ENCODE measurements at places on chromosomes 6 and 20.

- no peak for DNase-seq
Observed at GRCh38 chr6:148457137-148457842, 114.7 kb downstream of the SASH1 start.

- DNase-seq: no peak
Observed at GRCh38 chr6:111971181-111971841, 82.6 kb upstream of the CCN6 start.

GRCh38 chr20:44268802-44269201 is 21.7 kb downstream of the GDAP1L1 start:
- DNase-seq: no peak

- no peak for DNase-seq
Observed at GRCh38 chr20:52755744-52756143, 216.4 kb upstream of the TSHZ2 start.

GRCh38 chr20:25461786-25462545 is 54.5 kb downstream of the GINS1 start:
- no peak for DNase-seq

DNA sequence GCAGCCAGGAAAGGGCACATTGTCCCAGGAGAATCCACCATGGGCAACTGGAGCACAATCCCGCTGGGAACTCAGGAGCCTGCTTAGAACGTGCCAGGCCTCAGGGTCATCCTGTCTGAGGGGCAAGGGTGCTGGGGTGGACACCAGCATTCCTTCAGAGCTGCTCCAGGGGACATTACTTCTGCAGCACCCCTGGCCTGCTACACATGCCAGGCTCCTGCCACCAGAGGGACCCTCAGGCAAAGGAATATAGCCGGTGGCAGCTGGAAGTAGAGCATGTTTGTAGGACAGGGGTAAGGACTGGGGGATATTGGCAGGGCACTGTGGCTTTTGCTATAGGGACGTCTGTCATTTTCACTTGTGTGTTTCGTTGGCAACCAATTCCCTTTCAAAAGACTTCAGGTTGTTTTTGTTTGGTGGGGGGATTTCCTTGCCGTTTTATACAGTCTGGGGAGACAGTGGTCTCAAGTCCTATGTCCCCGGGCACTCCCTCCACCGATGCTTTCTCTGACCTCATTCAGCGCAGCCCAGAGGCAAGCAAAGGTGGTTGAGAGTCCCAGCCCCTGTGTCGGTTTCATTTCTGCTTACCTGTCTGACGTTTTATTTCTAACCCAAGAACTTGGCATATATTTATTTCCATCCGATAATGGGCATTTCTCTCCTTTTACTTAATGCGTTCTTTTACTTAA is 130.8 kb downstream of the JPH2 start:
- peak; percentile 55 for DNase-seq

GRCh38 chr20:38831049-38831691 is 25.7 kb downstream of the PPP1R16B start:
- no peak for DNase-seq

- DNase-seq: peak; percentile 82
Observed at GRCh38 chr20:35699127-35699956, at the start of the genes NFS1 and ROMO1. Gene NFS1 (minus strand): TSS chr20:35699352. CDS start chr20:35699288, 64 bp downstream. Gene ROMO1 (plus strand): TSS chr20:35699405. CDS start chr20:35699633, 228 bp downstream.

DNA sequence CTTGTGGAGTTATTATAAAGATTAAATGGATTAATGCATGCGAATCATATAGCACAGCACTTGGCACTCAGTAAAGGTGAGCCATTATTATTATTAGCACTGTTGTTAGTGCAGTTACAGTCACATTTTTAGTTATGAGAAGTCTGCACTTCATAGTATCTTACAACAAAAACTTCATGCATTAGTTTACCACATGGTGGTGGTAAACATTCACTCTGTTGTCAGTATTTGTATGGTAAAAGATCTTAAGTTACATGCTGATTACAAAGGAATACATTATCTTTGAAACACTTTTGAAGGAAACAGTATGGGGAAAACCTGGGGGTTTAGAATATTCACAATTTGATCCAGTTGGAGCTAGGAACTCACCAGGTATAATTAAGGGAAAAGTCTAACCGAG is 20.8 kb downstream of the TMEM14A start:
- no peak for DNase-seq

GRCh38 chr6:124947971-124948451 is 14.2 kb upstream of the RNF217 start:
- no peak for DNase-seq
